CD4-positive, alpha-beta T cell treated with Interleukin-2 at 100 ng/mL for 4 hours (primary cell): ENCODE measurements at places on chromosomes 16 and 17.

- DNase-seq = no peak
Measured at GRCh38 chr16:73753931-73754330, 542.7 kb upstream of the PSMD7 start.

DNA sequence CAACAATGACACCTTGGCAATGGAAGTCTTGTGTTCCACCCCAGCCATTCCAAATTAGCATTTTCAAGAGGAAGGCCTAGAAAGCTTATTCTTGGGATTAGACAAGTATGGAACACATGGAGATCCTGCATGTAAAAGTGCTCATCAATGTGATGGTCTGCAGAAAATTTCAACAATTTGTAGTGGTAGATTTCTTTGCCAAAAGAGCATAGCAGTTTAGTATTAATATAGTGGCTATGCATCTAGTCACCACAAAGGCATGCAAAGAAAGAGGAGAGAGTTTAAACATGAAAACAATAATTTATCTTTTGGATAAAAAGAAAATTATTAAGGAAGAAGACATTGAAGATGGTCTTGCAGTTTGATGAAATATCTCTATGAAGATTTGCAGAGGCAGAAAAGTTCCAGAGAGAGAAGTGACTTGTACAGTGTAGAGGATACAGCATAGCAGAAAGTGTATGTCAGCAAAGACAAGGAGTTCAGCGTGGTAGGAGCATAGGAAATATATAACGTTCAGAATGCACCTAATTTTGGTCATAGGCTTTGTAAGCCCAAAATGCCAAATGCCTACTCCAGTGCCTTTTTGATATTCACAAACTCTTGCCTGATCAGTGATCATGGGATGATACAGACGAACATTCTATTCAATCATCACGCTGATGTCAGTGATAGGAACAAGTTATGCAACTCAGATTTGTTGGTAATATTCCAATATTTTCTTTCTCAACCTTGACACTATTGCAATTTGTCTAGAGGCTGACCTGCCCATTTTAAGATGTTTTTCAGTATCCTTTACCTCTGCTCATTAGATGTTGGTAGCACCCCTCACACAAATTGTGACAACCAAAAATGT is 727.9 kb upstream of the SOX9 start:
- no peak for DNase-seq

- DNase-seq = no peak
Measured at GRCh38 chr17:72158895-72159885, 38.4 kb downstream of the SOX9 start.

- no peak for DNase-seq
Measured at GRCh38 chr17:62725791-62726249, 82.3 kb downstream of the MARCHF10 start.

GRCh38 chr16:81774348-81774747 is 4.7 kb upstream of the PLCG2 start:
- DNase-seq = no peak

- no peak for DNase-seq
Measured at GRCh38 chr16:28858421-28858820, 5.2 kb upstream of the SH2B1 start.

GRCh38 chr16:86387468-86388440 is 122.6 kb upstream of the FOXF1 start:
- DNase-seq = no peak

- no peak for DNase-seq
Measured at GRCh38 chr16:84093120-84093878, 23.4 kb downstream of the MBTPS1 start.

- DNase-seq = no peak
Measured at GRCh38 chr17:80386341-80386740, 28.6 kb upstream of the ENDOV start.

DNA sequence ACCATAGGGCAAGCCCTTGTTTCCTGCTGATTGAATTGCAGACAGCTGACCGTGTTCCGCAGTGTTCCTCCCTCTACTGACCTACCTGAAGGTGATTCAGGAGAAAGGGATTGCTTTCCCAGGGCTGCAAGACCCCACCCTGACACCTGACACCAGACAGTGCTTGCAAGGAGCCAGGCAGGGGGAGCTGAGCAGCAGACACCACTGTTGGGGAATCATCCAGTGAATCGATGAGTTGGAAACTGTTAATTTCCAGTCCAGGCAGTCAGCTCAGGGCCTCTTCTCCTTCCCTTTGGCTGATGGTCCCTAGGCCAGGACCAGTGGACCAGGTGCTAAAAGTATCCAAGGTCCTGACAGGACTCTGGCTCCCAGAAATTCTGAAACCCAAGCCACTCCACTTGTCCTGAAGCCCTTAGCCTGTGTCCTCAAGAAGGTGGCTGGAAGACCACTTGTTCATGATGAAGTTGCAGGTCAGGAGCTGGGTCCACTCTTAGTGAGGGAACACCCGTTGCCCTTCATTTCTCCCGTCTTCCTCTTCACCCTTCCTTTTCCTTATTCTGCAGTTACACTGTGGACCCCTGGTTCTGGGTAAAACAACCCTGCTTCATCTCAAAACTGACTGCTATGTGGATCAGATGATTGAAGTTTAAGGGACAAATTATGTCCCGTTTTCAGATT is 9.5 kb upstream of the UNK start:
- DNase-seq = no peak

GRCh38 chr17:49677933-49678847 is at the start of gene SPOP:
Gene SPOP (minus strand): TSS chr17:49678097. CDS start chr17:49622810, 55,287 bp downstream.
- DNase-seq = peak; percentile 100

- no peak for DNase-seq
Measured at GRCh38 chr17:39736319-39737165, 1.2 kb upstream of the GRB7 start.

GRCh38 chr16:73951481-73951880 is 345.1 kb upstream of the PSMD7 start:
- no peak for DNase-seq

GRCh38 chr17:721540-721937 is 6.9 kb upstream of the VPS53 start:
- DNase-seq = no peak
